ENCODE measurements at places on chromosomes 16 and 17. TPM values are rescaled to one million over a fixed set of nuclear protein-coding genes. Genes with fewer than 3 reads are reported as not detected.

The NPIPB6 gene
- 0.40 TPM for total RNA-seq

GRCh38 chr16:48282636-48283263 lies 35.4 kb upstream of the ABCC11 start:
- DNase-seq, result no peak

The UNC45B gene
- 243 TPM for total RNA-seq

DNA sequence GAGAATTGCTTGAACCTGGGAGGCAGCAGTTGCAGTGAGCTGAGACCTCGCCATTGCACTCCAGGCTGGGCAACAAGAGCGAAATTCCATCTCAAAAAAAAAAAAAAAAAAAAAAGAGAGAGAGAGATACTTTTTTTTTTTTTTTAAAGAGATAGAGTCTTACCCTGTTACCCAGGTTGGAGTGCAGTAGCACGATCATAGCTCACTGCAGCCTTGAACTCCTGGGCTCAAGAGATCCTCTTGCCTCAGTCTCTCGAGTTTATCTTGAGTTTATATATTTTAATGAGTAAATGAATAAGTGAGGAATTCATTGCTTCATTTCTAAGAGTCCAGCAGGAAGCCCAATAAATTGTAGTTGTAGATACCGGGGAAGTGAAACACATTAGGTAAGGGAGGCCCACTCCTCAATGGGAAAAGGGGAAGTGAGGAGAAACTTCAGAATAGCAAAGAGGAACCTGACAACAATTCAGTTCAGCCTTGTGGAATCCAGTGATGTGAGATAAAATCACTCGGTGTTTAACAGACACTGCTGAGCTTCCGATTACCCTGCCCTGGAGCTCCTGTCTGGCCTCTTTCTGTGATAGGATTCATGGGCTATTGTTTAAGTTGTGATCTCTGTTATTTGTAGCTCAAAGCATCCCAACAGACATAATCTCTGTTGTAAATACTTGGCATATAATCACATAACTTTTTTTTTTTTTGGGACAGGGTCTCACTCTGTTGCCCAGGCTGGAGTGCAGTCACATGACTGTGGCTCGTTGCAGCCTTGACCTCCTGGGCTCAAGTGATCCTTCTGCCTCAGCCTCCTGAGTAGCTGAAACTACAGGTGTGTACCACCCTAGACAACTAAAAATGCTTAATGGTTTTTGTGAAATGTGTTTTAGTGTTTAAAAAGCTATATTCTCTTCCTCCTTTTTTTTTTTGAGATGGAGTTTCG lies 15.8 kb upstream of the ITGAM start:
- no peak for DNase-seq

GRCh38 chr17:48191362-48191761 lies 83.8 kb downstream of the SNX11 start:
- DNase-seq, result no peak

DNA sequence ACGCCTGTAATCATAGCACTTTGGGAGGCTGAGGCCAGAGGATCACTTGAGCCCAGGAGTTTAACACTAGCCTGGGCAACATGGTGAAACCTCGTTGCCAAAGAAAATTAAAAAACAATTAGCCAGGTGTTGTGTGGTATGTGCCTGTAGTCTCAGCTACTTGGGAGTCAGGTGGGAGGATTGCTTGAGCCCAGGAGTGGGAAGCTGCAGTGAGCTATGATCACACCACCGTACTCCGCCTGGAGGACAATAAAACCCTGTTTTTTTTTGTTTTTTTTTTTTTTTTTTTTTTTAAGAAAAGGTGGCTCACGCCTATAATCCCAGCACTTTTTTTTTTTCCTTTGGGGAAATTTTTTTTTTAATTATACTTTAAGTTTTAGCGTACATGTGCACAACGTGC lies 26.1 kb downstream of the RAP1GAP2 start:
- DNase-seq, result no peak

- no peak for DNase-seq
These were observed 249.5 kb upstream of the RBFOX1 start for GRCh38 chr16:7083096-7083495.

DNA sequence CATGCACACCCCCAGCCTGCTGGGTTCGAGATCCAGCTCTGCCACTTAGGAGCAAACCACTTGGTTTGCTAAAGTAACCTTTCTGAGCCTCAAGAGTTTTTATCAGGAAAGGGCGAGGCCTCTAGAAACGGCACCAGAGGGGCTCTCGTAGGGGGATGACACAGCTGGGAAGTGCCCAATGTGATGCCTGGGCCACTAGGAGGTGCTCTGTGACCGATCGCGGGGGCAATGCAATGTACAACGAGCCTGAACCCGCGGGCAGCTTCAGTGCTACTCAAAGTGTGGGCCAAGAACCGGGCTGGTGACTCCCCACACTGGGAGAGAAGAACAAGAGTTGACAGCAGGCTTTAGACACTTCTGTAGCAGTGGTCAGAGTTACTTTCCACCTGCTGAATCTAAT lies 9.4 kb downstream of the C16orf89 start:
- DNase-seq, result no peak

DNA sequence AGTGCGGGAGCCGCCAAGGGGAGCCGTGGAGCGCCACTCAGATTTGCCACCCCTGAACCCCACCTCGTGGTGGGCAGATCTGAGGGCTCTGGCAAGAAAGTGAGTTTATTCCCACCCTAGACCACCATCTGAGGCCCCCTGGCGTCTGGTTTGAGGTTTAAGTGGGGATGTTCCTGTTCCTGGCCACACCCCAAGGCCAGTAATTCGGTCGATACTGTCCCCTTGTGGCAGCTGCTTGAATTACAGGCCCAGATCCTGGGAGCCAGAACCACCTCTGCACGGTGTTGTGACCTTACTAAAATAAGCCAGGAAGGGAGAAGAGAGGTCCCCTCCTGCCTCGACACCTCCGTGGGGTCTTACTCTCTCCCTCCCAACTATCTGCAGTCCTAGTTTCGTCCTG lies 3.3 kb upstream of the LAT start:
- no peak for DNase-seq

- no peak for DNase-seq
These were observed 468.1 kb downstream of the SOX9 start for GRCh38 chr17:72588961-72589360.

- DNase-seq, result no peak
These were observed 53.4 kb downstream of the HSD17B2 start for GRCh38 chr16:82088483-82088882.
